Activated CD4-positive, alpha-beta T cell treated with anti-CD3 and anti-CD28 coated beads for 4 hours (primary cell): ENCODE measurements at places on chromosomes 5 and 9.

DNA sequence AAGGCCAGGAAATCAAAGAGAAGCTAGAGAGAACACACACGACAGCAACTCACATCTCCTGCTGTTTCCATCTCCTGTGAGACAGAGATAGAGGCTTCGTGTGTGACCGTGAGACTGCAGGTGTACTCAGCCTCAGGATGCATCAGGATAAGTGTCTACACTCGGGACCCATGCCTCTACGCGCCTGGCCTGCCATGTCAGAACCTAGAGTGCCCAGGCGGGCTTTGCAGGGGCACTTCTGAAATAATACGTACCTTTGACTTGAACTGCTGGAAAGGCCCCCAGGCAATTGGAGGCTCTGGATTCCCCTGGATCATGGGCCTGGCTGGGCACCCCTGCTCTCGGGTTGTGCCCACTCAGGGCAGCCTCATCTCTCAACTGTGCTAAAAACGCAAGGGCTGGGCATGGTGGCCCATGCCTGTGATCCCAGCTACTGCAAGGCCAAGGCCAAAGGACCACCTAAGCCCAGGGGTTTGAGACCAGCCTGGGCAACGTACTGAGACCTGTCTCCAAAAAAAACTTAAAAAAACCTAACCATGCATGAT, 13.0 kb downstream of the CLPTM1L start:
- no peak for DNase-seq

DNA sequence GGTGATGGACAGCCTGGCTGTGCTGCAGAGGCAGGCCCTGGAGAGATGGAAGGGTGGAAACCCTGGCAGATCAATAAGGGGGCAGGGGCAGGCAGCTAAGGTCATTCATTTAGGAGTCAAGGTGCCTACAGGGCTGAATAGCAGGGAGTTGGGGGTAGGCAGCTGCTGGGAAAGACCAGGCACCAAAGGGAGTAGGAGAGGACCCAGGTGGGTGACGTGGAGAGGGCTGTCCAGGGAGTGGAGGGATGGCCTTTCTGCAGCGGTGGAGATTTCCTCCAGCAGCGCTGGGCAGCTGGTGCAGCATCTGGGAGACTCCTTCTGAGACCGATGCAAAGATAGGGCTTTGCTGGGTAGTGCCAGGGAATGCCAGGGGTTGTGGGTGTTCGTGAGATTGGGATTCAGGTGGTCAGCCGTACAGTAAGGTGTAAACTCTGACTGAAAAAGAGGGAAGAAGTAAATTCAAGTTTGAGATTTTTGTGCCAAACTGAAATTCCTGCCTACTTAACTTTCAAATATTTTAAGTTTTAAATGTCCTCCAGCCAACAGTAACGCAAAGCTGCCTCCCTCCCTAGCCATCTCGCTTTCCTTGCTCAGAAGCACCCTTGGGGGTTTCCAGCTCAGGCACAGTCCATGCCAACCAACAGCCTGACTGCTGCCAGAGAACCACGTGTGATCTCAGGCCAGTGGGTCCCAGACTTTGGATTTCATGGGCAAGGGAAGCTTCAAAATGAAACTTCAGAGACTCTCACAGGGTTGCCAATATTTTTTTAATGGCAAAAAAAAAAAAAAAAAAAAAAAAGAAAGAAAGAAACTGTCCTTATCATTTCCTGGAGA, 18.6 kb upstream of the ANGPTL2 start:
- DNase-seq, result no peak

DNA sequence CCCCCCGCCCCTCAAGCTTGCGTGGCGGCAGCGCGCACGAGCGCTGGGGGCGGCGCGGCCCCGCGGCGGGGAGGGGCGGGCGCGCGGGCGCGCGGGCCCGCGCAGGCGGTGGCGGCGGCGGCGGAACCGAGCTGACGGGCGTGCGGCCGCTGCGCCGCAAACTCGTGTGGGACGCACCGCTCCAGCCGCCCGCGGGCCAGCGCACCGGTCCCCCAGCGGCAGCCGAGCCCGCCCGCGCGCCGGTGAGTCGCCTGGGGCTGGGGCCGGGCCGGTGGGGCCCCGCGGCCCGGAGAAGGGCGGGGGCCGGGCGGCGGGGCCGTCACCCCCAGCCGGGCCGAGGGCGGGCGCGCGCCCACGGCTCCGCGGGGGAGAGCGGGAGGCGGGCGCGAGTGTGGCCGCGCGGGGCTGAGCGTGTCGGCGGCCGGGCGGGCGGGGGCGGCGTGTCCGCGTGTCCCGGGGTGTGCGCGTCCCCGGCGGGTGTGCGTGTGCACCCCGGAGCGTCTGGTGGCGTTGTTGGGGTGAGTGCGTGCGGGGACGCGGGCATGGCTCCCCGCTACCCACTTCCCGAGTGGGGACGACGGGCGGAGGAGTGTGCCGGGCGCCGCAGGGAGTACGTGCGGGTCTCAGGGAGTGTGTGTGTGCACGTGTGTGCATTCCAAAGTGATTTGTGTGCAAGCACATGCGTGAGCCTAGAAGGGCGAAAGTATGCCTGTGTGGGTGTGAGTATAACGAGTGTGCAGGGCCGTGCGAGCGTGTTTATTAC, at the start of gene NEK6:
Gene NEK6, plus strand, starts transcription at position 106 of the 763 bp plus-strand sequence. CDS start 44,016 bp downstream, outside the sequence.
- DNase-seq, result peak; percentile 19

DNA sequence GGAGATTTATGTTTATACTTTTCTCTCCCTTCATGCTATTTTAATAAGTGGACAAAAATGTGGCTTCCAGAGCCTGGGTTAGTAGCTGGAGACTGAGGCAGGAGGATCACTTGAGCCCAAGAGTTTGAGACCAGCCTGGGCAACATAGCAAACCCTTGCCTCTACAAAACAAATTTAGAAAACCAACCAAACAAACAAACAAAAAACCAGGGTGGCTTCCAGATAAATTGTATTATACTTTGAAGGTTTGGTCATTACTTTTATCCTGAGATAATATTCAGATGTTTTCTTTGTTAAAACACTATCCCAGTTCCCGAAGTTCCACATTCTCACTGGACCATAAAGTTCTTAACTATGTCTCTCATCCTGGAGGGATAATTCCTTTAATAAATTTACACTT, 46.0 kb downstream of the ALDH1A1 start:
- DNase-seq, result no peak

- DNase-seq, result no peak
These were observed 96.5 kb downstream of the PRRT1B start for GRCh38 chr9:131641618-131642495.

DNA sequence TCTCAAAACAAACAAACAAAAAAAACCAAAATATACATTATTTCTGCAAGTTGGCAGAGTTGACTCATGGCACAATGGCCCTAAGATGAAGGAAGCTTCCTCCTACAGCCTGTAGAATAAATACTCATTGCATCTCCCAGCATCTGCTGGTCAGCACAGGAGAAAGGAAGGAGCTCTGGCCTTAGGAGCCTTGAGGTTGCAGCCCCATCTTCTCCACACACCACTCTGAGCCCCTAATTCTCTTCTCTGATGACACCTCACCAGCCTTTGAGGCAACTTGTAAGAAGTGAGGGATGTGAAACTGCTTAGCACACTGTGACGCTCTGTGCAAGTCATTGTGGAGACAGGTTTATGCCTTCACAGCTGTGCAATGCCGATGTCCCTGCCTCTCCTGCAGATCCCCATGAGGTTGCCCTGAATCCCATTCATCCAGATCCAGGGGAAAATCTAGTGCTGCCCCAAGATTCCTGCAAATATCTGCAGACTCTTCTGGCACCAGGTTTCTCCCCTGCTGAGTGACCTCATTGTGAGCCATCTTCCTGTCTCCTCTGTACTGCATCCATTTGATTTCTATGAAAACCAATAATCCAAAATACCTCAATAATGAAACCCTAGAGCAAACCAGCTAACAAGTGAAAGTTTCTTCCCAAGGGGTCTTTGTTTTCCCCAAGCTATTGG, 65.3 kb upstream of the TGFBR1 start:
- DNase-seq, result no peak

- DNase-seq, result no peak
These were observed 6.3 kb upstream of the ATG10 start for GRCh38 chr5:81965524-81965923.

- DNase-seq, result no peak
These were observed 481.9 kb downstream of the CHSY3 start for GRCh38 chr5:130386155-130386554.

DNA sequence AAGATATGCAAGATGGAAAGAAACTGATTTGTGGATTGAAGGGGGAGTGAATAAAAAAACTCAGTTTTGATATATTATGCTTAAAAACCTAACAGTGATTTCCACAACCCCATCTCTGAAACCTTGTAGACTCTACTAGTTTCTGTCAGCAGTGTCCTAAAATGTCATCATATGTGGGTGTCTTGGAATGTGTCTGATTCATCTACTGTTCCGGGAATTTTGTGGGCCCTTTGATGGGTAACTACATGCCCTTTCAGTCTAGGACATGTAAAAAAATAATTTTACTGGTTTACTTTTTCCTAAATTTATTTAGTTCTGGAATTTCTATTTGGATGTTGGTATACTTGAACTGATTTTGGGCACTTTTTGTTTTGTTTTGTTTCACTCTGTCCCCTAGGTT, 118.9 kb upstream of the NMUR2 start:
- DNase-seq, result no peak

GRCh38 chr5:82586661-82587310, 308.6 kb upstream of the RPS23 start:
- DNase-seq, result no peak

DNA sequence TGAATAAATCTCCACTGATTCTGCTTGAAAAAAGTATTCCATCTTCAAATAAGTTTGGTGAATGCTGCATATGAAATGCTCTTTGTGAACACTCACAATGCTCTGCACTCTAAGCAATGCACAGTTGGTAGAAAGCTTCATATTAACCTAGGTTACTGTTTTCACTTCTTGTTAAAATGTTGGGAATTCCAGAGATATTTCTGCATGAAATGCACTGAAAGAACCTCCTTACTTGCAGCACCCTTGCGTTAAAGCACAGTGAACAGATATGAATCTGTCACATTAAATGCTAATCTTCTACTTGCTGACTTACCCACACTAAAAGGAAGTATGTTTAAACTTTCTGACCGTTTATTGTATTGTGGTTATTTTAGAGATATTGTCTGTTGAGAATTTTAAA, 584.1 kb upstream of the NUDT12 start:
- DNase-seq, result no peak

- no peak for DNase-seq
These were observed 27.0 kb downstream of the SLC25A25 start for GRCh38 chr9:128094950-128095544.

GRCh38 chr5:129459777-129460671, at the start of gene ADAMTS19:
Gene ADAMTS19 (plus strand): TSS chr5:129460298. CDS start chr5:129460392, 94 bp downstream.
- no peak for DNase-seq

GRCh38 chr9:68804911-68805889, 100.2 kb downstream of the PIP5K1B start:
- no peak for DNase-seq

- no peak for DNase-seq
These were observed 281.2 kb downstream of the BRINP1 start for GRCh38 chr9:119088002-119088547.

GRCh38 chr9:110606179-110606790, 26.7 kb upstream of the SVEP1 start:
- DNase-seq, result no peak

DNA sequence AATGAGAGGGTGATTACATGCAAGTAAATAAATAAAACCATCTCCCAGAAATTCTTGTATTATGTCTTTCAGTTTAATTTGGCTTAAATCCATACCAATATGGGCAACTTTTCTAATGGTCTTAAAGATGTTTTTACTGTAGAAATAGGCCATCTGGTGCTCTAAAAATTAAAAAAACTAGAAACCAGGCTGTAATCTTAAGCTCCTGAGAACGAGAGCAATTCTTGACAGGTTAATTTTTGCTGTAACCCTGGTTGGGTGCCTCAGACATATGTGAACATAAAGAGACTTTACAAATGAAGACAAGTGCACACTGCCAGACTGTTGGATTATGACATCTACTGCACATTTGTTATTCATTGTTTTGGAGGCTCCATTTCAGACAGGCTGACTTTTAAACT, 246.8 kb upstream of the DAB2 start:
- no peak for DNase-seq

GRCh38 chr9:4799775-4800174, 7.0 kb downstream of the RCL1 start:
- DNase-seq, result no peak

DNA sequence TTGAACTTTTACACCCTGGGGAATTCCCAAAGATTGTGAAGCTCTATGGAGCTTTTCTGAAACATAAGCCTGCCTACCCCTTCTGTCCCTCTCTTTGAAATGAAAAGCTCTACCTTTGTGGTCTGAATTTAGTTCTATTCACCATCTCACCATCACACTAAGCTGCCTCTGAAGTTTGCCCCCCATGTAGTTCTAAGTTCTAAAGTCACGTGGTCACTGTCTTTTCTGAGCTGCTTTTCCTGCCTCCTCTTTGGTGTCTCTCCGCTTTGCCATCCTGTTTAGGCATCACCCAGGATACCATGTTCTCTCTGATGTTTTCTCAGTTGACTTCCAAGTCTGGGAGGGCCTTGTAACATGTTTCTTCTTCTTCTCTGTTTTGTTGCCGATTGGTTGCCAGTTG, 2206.6 kb downstream of the MAT2B start:
- DNase-seq, result no peak

DNA sequence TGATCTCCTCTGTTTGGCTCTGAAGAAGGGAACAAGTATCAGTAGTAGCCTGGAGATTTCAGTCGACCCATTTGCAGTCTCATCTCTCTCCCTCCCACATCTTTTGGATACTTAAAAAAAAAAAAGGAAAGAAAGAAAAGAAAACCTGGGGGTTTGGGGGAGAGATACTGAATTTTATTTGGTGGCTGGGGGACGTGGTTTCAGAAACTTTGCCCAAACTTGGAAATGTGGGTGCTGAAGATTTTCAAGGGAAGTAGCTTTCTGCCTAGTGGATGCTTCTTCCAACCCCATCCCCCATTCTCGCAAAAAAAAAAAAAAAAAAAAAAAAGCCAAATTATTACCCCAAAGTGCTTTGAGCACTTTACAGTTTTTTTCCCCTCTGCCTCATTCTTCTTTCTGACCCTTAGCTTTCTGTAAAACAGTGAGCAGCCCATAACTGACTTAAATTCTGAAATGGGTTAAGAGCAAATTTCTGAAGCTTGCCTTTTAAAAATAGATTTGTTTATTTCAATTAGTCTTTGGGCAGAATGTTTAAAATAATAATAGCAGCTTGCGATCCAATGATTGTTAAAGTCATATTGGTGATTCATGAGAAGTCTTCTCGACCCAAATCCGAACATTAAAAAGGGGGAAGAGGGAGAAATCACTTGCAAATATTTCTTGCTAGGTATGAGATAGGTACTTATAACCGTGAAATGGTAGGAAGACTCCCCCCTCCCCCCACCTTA, 894 bp downstream of the FST start:
- no peak for DNase-seq

DNA sequence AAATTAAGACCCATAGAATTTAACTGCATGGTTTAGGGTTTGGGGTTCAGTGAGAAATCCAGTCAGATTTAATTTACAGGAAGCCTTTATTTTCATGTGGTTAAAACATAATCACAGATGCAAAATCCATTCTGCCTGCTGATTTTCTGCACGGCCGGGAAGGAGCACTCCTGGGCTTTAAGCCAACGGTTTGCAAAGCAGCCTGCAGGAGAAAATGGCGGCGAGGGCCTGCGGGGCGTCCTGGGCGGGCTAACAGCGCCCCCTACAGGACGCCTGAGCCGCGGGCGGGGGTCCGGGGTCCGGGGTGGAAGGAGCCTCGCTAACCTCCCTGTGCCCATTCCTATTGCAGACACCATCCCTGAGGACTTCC, 47.6 kb downstream of the THBS4 start:
- peak; percentile 45 for DNase-seq
